Activated T-helper 1 cell treated with anti-CD3 and anti-CD28 coated beads, Interleukin-2, amount 50 U/mL, for 16 hours (primary cell): ENCODE measurements at places on chromosomes 6 and 20.

DNA sequence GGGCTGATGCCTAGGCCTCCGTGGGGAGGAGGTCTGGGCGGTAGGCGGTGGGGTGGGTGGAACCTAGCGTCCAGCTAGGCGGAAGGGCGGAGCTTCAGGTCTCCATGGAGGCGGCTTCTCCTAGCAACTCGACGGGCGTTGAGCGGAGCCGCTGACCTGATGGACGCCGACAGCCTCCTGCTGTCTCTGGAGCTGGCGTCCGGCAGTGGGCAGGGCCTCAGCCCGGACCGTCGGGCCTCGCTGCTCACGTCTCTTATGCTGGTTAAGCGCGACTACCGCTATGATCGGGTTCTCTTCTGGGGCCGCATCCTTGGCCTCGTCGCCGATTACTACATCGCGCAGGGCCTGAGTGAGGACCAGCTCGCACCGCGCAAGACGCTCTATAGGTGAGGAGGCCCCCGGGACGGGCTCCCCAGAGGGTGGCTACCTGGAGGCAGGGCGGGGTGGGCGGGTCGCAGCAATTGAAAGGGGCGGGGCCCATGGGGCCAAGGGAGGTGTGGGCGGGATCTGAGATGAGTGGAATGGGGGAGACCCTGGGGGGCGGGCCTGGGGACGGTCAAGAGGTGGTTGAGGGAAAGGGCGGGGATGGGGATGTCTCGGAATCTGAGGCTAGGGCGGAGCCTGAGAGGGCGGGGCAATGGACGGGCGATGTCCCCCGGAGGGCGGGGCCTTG is at the start of gene RSPH9:
RSPH9 (plus strand) TSS at position 97 of the 673 bp plus-strand sequence; CDS start at position 160, 63 bp downstream.
- peak; percentile 18 for DNase-seq

DNA sequence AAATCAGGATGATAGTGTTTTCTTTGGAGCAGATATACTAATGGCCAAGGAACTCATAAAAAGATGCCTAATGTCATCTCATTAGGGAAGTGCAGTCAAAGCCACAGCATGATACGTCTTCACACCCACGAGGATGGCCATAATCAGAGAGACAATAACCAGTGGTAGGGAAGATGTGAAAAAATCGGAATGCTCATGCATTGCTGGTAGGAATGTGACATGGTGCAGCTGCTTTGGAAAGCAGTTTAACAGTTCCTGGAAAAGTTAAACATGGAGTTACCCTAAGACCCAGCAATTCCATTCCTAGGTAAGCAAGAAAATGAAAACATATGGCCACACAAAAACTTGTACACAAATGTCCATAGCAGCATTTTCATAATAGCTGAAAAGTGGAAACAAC is 29.9 kb downstream of the BCAS1 start:
- DNase-seq: no peak

DNA sequence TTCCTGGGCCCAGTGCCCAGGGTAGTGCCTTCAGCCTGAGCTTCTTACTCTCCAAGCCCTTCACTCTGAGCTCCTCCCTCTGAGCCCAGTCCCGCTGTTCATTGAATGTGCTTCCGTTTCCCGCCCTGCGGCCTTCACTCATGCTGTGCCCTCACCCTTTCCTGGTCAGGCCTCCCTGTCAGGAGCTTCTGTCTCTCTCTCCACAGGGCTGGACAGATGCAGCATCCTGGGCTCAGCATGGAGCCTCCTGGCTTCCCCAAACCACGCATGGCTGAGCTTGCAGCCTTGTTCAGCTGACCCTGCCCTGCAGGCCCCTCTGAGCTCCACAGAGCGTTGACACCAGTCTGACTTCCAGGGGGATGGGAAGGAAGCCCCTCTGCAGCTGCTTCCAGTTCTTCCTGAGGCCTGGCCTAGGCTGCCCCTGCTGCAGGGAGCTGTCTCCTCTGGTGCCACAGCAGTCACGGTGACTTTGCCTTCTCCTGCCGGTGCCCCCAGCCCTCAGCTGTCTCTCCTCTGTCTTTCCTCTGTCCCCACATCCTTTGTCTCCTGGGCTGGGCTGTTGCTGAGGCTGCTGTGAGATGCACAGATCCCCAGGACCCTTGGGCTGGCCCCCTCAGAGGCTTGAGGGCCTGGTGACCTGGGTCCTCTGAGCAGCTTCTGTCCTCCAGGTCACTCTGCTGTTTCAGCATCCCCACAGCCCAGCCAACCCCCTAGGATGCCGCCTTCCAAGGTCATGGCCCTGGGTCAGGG is 7.9 kb upstream of the MYT1 start:
- DNase-seq: no peak

DNA sequence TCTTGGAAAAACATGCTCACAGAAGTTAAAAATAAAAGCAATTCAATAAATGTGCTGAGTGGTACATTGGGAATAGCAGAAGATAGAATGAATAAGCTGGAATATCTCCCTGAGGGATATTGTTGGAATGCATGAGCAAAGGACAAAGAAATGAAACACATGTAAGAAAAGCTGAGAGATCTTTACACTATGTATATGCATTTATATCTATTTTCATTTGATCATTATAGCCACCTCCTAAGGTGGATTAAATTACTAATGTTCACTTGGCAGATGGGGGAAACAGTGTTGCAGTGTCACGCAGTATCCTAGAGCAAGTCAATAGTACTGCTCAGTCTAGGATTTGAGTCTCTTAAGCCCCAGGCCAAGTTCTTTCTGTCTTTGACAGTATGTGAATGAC is 542.0 kb upstream of the MARCKS start:
- DNase-seq: no peak

GRCh38 chr20:41329435-41330342 is 10.9 kb upstream of the LPIN3 start:
- DNase-seq: peak; percentile 28
